ENCODE measurements at places on chromosomes 7 and 10. TPM values are rescaled to one million over a fixed set of nuclear protein-coding genes. Genes with fewer than 3 reads are reported as not detected.

The DPP6 gene
- total RNA-seq: 4.5 TPM

The BHLHA15 gene
- not detected for total RNA-seq

- no peak for DNase-seq
- H3K4me3 ChIP-seq: no peak overlapping the region
- no peaks in the 10 kb centered on the region for H3K27me3 ChIP-seq
These were observed 102.2 kb downstream of the GFRA1 start for GRCh38 chr10:116170815-116171250.

DNA sequence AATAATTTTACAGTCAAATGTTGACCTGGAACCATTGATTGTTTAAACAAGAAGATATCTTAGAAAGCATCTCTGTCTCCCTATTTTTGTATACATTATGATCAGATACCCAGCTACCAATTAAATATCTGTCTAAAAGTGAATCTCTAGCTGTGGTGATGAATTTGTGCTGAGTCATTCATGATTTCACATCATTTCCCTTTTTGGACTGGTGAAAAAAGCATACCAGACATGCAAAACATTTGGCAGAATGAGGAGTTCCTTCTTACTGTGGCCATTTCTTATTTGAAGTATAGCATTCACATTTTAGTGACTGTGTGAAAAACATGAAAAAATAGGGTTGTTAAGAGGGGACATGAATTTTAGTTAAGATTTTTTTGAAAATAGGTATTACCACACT is 98.0 kb upstream of the GATA3 start:
- no peaks in the 10 kb centered on the region for H3K27me3 ChIP-seq
- no peaks in the 10 kb centered on the region for H3K36me3 ChIP-seq
- H3K4me3 ChIP-seq: no peak overlapping the region

- no peaks in the 10 kb centered on the region for H3K4me1 ChIP-seq
- H3K4me3 ChIP-seq: no peak overlapping the region
- H3K36me3 ChIP-seq: peaks cover 63% of the 10 kb centered on the region
- DNase-seq: no peak
- no peak overlapping the region for H3K27ac ChIP-seq
These were observed 137.4 kb upstream of the PPIF start for GRCh38 chr10:79209831-79210230.

DNA sequence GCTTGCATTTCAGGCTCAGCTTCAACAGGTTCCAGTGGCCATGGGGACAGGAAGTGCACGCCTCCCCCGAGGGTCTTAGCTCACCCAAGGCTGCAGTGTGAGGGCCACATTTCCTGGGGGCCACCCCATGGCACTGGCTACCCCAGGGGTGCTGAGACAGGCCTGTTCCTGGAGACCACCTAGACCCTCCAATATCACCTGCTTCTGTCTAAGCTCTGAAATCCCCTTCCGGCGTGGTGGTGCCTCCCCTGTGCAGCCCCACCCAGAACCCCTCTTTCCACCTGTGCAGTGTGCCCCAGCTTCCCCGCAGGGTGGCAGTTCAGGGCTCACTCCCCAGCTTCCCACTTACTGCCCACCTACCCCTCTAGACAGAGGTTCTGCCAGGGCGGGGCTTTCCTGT is 83.1 kb downstream of the ADARB2 start:
- no peaks in the 10 kb centered on the region for H3K4me1 ChIP-seq
- H3K27ac ChIP-seq: no peak overlapping the region
- H3K4me3 ChIP-seq: no peak overlapping the region
- no peaks in the 10 kb centered on the region for H3K36me3 ChIP-seq

The ACSL5 gene
- 13.0 TPM for total RNA-seq

DNA sequence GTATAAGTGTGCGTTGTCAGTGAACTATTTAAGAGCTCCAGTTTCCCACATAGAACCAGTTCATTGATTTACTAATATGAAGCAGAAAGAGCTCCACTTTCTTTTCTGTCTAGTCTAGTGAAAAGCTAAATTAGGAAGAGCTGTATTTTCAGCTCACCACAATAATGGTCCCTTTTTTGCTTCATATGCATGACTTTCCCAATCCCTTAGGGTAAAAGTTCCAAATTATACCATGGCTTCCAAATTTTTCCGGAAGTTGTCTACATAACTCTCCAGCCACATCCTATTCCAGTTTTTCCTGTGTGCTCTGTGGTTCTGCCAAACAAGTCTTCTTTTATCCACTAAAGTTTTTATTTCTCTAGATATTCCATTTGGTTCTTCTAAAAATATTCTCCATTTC is 685.2 kb downstream of the REEP3 start:
- no peaks in the 10 kb centered on the region for H3K27me3 ChIP-seq
- DNase-seq: no peak
- H3K27ac ChIP-seq: no peak overlapping the region
- H3K4me3 ChIP-seq: no peak overlapping the region

DNA sequence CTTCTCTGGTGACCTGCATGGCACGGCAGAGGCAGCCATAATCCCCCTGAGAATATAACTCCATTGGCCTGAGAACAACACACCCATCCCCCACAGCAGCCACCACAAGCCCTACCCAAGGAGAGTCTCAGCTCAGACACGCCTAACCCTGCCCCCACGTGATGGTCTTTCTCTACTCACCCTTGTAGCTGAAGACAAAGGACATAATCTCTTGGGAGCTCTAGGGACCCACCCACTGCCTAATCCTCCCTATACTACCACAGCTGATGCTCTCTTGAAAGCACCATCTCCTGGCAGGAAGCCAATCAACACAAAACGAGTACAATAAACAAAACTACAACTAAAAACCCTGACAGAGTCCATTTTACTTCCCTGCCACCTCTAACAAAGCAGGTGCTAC is 30.7 kb upstream of the HPSE2 start:
- no peaks in the 10 kb centered on the region for H3K36me3 ChIP-seq
- no peaks in the 10 kb centered on the region for H3K4me1 ChIP-seq
- DNase-seq: no peak
- no peaks in the 10 kb centered on the region for H3K27me3 ChIP-seq

- no peak within 1 kb of the TSS for H3K27ac ChIP-seq
- no peak for DNase-seq
- peaks cover 82% of the 10 kb centered on the region for H3K27me3 ChIP-seq
- H3K36me3 ChIP-seq: no peaks in the 10 kb centered on the region
These were observed at the start of gene CYP26A1 for GRCh38 chr10:93073539-93074146. CYP26A1 (plus strand) TSS chr10:93073893; CDS start chr10:93073935, 42 bp downstream.

- H3K36me3 ChIP-seq: no peaks in the 10 kb centered on the region
- H3K4me3 ChIP-seq: no peak overlapping the region
- H3K27ac ChIP-seq: no peak overlapping the region
- DNase-seq: no peak
- no peaks in the 10 kb centered on the region for H3K27me3 ChIP-seq
- no peaks in the 10 kb centered on the region for H3K4me1 ChIP-seq
These were observed 310.0 kb downstream of the PPP1R3A start for GRCh38 chr7:113608782-113609181.
